Left renal cortex interstitium (tissue), 4 donors: ENCODE measurements at places on chromosomes 12 and 14.

GRCh38 chr14:92657457-92658142, 90.8 kb downstream of the LGMN start:
- no peak for DNase-seq

GRCh38 chr14:62885451-62885850, 159.8 kb downstream of the KCNH5 start:
- DNase-seq: no peak

DNA sequence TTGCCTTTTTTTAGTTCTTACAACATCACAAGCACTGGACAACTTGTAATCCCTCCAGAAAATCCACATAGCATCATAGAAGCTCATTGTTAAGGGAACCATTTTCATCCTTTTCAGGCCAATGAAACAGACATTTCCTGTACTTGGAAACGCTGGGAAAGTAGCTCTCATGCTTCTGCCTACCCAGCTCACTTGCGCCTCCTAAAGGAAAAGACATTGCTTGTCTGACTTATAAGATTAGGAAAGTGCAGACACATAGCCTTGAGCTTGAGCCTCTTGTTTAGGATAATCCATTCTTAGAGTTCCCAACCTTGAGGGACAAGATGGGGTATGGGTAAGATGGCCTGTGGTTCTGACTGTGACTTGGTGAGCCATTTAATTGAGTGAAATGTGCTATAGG, 589.5 kb downstream of the NOVA1 start:
- no peak for DNase-seq

GRCh38 chr12:121154793-121155375, 22.2 kb downstream of the P2RX7 start:
- DNase-seq: no peak

- DNase-seq: no peak
These were observed 1.2 kb downstream of the MMP17 start for GRCh38 chr12:131829356-131829747.

GRCh38 chr12:80472911-80473500, 29.0 kb downstream of the PTPRQ start:
- DNase-seq: no peak

- no peak for DNase-seq
These were observed 873.6 kb downstream of the C12orf50 start for GRCh38 chr12:87155621-87156020.

DNA sequence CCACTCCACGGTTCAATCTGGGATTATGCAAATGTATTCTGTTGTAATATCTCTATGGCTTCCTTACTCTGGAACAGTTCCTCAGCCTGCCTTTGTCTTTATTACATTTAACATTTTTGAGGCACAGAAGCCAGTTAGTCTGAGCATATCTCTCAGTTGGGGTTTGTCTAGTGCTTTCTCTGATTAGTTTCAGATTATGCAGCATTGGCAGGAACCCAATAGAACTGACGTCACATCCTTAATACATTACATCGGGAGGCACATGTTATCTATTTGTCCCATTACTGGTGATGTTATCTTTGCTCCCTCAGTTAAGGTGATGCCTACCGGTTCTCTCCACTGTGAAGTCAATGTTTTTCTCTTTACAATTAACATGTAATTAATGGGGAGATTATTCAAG, 62.4 kb downstream of the PPM1A start:
- no peak for DNase-seq

- DNase-seq: no peak
These were observed 1.7 kb upstream of the GPR68 start for GRCh38 chr14:91246051-91246852.

DNA sequence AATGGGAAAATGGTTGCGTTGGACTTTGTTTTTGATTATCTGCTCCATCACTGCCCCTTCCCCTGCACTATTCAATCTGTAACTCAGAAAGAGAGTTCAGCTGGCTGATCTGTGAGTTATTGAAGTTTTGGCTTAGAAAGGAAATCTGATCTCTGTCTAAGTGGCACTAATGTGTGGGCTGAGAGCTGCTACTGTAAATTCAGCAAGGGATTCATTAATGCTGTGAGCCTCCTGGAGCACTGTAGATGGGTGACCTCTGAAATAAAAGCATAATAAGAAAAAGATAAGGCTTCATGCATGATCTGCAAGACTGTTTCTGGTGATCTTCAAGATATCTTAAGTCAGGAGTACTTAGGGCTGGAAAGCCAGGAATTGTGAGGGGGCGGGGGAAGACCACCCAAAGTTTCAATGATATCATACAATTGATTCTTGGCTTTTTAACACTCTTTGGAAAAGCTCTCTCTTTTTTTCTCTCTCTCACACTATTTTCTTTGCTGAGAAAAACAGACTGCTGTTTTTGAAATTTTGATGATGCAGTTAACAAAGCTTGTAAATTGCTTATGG, 101.1 kb downstream of the C12orf75 start:
- no peak for DNase-seq

GRCh38 chr12:111643427-111643826, 42.3 kb downstream of the BRAP start:
- DNase-seq: no peak

- DNase-seq: no peak
These were observed 37.2 kb downstream of the DDX51 start for GRCh38 chr12:132106921-132107320.

GRCh38 chr14:53103636-53104340, 49.3 kb downstream of the DDHD1 start:
- DNase-seq: no peak

DNA sequence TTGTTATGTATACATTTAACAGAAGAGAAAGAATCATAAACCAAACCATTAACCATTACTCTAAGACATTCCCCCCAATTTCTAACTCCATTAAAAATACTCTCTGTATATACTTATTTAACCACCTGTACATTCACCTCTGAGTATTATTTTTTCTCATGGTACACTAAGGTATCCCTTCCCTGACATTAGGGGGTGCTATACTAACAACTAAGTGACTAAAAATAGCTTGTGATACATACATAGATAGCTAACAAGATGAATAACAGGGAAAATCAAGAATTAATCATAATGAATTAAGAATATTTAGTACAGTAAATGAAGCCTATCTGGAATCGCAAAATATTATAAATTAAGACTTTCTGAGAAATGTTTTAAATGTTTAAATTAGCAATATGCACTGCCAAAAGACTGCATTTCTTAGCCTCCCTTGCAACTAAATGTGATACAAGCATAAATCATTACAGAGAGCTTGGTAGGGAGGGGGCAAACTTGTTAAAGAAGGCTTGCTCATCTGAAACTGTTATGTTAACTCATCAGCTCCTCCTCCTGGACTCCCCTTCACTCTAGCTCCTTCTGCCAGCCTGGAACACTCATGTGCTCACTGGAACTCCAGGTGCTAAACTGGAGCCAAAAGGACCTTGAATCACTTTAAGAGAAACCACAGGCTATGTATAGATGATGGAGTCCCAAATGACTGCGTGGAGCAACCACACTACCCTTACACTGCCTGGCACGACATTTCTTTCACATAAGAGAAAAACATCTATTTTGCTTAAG, 14.9 kb downstream of the C2CD5 start:
- no peak for DNase-seq

- DNase-seq: no peak
These were observed 33.3 kb upstream of the BEGAIN start for GRCh38 chr14:100620255-100621100.

DNA sequence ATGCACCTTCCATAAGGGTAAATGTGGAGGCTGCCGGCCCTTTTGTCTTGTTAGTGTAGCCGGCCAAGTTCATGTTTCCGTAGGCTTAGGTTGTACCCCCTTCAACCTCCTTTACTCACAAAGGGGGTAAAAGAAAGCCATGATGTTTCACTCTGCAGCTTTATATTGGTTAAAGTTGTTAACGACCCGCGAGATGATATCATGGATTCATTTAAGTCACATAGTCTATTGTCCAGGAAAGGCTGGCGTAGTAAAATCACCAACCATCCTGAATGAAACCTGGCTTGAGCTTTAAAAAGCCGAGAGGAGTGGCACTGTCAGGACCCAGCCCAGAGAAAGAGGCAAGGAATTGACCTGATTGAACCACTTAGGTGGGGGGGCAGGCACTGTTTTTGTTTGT, 1.3 kb downstream of the UNG start:
- no peak for DNase-seq

DNA sequence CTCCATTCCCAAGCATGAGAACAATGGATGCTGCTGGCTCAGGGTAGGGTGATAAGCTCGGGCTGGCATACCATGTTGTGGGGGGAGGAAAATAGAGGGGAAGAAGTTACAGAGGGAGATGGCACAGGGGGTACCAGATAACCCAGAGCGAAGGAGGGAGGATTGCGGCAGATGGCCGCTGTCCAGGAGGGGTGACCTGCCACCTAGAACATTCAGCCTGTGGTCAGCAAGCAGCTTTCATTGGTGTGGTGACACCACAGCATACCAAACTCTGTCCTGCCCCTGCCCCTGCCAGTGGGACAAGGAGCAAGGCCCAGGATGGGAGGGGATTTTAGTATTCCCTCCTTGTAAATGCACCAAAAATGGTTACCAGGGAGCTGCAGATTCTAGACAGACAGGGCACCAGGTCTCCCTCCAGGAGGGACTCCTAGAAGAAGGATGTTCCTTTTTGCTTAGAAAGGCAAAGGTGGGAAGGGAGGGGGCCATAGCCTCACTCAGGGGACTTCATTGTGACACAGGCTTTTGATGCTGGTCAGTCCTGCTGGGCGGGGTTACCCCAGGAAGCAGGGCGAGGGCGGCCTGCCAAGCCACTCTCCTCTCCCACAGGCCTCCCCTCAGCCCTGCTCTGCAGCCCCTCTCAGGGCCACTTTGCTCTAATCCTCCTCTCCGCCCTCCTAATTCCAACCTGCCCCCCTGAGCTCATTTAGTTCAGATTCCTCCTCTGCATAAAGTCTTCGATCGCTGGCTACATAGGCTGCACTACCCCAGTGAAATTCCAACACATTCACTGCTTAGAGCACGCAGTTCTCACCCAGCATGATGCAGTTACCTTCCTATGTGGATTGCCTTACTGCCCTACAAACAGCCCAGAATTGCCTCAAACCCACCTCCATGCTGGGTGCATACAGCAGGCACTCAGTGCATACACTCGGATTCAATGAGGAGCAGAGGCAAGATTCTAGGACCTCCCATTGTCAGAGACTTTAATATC, 36.0 kb upstream of the PLEKHG6 start:
- DNase-seq: no peak
